Stimulated activated CD4-positive, alpha-beta T cell treated with anti-CD3 and anti-CD28 coated beads, Interleukin-1b, Interleukin-23, amount 100 ng/mL, for 1 hour (primary cell): ENCODE measurements at places on chromosomes 4 and X.

DNA sequence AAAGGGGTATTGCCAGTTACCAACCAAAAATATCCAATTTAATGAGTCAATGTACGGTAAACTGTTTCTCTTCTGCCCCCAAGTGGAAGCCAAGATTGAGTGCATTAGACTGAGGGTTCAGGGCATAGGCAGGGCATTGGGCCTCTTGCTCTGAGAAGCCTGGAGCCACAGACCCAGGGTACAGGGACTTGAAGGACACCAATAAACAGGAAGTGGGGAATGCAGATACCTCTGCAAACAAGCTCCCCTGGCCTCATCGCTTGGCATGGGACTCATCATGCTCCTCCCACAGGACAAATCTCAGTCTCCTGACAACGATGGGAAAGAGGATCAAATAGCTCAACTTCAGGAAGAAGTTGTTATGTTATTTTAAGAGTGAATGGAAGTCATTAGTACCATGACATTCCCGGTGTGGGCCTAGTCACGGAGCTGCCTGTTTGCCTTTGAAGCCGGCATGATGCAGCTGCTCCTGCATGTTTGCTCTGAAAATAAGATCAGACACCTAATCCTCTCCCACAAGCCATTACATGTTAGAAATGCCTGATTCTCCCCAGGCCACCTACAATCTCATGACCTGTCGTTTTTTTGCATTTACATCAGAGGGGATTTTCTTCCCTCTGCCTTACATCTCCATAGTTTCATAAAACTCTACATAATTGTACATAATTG lies 224.2 kb downstream of the RCHY1 start:
- DNase-seq: no peak

DNA sequence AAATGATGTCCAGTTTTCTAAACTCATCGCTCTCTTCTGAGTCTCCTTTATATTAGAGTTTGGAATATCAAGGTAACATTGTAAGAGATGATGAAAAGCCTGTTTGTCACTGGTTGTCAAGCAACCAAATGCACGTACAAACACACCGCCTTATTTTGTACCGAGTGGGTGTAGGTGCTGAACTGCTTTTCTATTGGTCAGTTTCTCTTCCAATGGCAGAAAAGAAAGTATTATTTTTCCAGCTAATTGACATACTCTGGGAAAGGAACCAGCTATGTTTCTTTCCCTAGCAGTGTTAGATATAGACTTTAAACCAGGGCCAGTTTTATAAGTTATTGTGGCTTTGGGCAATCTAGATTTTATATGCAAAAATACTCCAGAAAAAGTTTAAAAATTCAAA lies 6.6 kb upstream of the PPM1K start:
- DNase-seq: no peak

DNA sequence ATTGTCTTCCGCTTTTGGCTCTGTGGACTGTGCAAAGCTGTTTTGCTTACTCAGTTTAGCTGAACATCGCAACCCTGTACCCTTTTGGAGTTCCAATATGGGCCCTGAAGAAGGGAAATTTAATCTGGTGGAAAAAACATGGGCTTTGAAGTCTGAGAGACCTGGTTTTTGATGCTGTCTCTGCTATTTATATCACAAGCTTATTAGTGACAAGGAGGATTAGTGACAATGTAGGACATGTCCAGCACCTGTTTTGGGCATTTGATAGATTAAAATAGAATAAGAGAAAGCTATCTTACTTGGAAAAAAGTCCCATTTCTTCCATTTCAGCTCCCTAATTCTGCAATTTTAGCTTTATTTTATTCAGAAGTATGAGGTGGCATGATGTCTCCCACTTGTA lies 417.3 kb downstream of the SPRY1 start:
- DNase-seq: no peak

DNA sequence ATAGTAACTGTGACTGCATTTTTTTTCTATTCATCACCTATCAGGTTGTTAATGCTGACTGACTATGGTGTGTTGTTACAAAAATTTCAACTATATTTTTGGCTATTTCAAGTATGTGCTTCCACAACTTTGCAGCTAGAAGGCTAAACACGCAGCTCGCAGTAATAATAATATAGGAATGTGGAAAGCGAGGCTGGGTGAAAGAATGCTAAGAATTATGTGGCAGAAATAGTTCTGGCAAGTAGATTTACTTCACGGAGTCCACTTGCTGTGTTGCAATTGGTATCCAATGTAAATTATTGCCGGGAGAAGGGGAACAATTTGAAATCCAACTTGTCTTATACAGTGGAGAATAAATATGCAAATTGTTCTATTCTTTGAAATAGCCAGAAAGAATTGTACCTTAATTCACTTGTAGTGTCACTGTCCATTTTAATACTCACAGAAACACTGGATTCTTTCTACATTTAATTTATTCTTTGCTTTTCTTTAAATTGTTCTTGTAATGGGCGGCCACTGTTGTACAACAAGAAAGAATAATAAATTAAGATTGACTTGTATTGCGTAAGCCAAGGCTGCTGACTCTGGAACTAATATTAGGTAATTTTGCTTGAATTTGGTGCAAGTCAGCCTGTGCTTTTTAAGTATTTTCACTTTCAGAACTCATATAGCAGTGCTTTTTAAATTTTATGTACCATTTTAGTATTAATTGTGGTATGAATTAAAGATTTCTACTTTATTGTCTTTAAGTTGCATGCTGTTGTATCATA lies 154.9 kb downstream of the FRMPD4 start:
- DNase-seq: no peak

- DNase-seq: peak; percentile 24
Observed at GRCh38 chrX:65581661-65582339, 47.2 kb upstream of the LAS1L start.

GRCh38 chr4:110926841-110927400 lies 304.0 kb upstream of the PITX2 start:
- DNase-seq: no peak

DNA sequence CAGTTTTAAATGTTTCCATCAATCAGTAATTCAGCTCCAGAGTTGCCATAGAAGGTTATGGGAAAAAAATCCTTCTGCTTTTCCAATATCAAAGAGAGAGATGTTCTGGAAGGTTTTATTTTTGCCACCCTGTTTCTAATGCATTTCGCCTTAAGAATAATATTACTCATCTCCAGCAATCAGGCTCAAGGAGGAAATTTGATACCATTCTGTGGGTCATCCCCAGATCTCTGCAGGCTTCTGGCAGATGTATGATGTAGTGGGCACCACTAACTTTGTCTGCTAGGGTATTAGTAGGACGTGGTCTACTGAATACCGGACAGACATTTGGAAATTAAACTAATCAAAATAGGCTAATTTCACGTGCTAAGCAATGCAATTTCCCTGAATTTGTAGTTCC lies 645.4 kb upstream of the TENM3 start:
- DNase-seq: no peak

- DNase-seq: no peak
Observed at GRCh38 chrX:65300104-65300809, 234.3 kb downstream of the LAS1L start.

DNA sequence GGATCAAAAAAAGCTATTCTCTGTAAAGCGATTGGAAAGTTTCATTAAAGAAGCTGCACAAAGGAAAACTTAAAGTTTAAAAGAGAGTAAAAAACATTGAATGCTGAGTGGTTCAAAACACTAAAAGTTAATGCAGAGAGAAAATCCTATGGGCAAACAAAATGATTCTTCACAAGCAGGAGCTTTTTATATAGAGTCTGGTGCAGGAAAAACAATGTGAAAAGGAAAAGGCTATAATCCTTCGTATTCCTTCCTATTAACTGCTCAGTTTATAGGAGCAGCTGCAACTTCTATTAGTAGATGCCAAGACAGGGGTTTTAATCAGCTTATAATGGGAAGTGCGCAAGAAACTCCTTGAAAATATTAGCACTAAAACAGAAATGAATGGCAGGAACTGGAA lies 100.7 kb downstream of the PDGFC start:
- DNase-seq: no peak

- DNase-seq: no peak
Observed at GRCh38 chr4:1419708-1420107, 13.5 kb upstream of the NKX1-1 start.

DNA sequence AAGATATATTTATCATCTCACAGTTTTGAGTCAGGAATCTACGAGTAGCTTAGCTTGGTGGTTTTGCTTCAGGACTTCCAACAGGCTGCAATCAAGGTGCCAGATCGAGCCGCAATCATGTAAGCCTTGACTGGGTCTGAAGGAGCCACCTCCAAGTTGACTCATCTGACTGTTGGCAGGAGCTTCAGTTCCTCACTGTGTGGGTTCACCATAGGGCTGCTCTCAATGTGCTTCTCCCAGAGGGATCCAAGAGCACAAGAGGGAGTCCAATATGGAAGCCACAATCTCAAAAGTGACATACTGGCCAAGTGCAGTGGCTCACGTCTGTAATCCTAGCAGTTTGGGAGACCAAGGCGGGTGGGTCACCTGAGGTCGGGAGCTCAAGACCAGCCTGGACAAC lies 26.5 kb downstream of the DCHS2 start:
- DNase-seq: no peak

DNA sequence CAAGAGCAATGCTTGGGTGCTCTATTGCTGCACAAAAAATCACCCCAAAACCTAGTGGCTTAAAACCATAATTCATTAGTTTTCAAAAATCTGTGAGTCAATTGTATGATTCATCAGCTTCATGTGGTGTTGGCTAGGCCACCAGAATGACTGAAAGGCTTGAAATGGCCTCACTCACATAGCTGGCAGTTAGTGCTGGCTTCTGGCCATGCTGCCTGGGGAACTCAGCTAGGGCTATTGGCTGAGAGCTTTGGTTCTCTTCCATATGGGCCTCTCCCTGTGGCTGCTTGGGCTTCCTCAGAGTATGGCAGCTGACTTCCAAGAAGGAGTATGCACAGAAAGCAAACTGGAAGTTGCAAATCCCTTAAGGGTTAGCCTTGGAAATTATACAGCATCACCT lies 3.1 kb upstream of the MTMR1 start:
- no peak for DNase-seq

DNA sequence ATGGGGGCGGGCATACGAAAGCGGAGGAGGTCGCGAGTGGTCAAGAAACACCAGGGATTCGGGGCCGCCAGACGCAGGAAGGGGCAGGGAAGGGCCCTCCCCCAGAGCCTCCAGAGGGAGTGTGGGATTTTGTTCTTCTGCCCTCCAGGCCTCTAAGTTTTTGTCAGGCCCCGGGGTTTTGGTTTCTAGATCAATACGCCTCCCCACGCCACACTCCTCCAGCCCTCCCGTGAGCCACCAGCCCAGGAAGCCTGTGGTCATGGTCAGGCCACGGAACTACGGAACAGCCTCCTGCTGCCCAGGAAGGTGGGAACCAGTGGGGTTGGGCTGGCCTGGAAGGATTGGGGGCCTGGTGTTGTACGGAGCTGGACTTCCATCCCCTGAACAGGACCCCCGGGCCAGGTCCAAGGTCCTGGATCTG lies 38.4 kb downstream of the CPLX1 start:
- no peak for DNase-seq

DNA sequence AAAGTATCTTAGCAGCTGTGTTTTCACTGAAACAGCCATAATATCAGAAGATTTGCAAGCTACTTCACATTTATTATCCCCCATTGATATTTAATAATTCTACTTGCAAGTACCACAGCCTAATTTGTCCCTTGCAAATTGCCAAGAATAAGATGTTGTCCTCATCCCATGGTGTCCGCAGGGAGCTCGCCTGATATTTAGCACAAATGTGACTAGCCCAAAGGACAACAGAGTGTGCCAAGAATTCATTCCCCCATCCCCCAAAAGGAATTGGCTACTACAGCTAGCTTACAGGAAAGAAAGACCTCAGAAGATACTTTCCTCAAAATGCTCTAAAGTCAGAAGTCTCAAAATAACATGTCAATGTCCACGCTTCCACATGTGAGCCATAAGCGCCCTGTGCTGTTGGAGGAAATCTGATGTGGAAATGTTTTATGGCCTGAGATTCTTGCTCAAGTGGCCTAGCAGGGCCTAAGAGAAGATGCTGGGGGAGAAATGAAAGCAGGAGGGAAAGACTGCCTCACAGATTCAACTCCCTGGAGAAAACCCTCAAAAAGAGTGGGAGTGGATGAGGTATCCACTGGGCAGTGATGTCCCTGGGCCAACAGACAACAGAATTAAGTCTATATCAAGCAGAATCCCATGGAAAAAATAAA lies 111.4 kb downstream of the SH3KBP1 start:
- DNase-seq: no peak

GRCh38 chr4:172134521-172134920 lies 321.3 kb downstream of the GALNTL6 start:
- no peak for DNase-seq

GRCh38 chrX:118250445-118250844 lies 95.5 kb upstream of the WDR44 start:
- no peak for DNase-seq

- DNase-seq: no peak
Observed at GRCh38 chr4:763191-763810, 57.7 kb downstream of the PCGF3 start.

GRCh38 chr4:578451-579443 lies 2.7 kb upstream of the TMEM271 start:
- DNase-seq: no peak

DNA sequence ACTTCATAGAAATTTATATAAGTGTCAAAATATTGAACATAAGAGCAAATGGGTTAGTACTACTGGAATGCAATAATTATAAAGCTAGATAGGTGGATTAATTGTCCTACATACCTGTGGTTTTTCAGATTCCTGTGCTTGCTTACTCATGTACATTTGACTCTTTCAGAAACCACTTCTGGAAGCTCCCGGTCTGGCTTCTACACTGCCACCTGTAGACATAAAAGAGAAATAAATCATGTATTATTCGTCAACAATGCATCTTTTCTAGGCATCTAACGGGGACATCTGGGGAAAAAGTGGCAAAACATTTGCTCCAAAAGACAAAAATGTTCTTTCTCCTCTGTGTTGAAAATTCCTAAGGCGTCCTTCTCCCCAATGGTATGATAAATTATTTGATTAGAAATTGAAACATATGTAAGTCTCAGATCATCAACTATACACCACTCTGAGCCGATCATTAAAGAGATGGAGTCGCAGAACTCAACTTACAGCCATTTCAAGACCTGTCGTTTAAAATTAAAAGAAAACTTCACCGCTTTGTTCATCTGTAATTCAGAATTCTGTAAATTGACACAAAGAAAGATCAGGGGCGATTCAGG lies 648.7 kb upstream of the DIPK2B start:
- DNase-seq: no peak

DNA sequence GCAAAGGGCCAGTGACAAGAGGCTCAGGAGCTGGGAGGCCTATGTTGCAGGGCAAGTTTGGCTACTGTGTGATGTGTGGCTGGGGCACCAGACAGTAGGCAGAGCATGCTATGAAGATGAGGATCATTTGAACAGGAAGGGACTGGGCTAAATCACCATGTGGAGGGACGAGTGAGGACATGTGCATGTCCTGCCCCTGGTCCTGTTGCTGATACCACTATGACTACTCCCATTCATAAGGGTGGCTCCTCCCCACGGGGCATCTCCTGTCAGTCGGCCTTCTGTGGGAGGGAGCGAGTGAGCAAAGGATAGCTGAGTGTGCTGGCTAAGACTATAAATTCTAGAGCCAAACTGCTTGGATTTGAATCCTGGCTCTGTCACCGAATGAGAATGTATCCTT lies 139.2 kb downstream of the TMEM164 start:
- DNase-seq: no peak

DNA sequence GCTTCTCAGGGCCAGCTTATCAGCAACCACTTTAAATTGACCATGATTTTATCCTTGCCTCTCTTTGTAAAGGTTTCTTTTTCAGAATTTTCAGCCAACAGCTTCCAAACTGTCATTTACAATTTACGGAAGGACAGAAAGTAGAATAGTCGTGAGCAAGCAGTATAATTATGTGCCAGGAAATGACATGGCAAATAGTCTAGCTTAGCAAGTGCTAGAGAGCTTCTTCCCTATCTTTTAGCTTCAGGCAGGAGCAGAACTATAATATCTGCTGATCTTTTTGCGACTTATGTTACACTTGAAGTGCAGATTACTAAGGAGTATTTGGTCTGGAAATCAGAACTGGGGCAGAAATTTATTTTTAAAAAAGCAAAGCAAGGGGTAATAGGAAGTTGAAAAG lies 123.0 kb upstream of the AP1S2 start:
- DNase-seq: no peak
